ENCODE measurements at places on chromosomes 11 and 22.

DNA sequence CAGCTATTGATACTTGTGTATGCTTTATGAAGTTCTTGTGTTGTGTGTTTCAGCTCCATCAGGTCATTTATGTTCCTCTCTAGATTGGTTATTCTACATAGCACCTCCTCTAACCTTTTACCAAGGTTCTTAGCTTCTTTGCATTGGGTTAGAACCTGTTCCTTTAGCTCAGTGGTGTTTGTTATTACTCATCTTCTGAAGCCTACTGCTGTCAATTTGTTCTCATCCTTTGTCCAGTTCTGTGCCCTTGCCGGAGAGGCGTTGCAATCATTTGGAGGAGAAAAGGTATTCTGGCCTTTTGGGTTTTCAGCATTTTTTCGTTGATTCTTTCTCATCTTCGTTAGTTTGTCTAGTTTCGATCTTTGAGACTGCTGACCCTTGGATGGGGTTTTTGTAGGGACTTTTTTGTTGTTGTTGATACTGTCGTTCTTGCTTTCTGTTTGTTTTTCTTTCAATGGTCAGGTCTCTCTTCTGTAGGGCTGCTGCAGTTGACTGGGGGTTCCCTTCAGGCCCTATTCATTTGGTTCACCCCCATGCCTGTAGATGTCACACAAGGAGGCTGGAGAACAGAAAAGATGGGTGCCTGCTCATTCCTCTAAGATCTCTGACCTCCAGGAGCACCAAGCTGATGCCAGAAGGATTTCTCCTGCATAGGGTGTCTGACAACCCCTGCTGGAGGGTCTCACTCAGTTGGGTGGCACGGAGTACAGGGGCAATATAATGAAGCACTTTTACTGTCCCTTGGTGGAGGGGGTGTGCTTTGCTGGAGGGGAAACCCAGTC is 35.9 kb upstream of the MUC15 start:
- no peak for DNase-seq

GRCh38 chr22:27107824-27108223 is 450.4 kb downstream of the MIAT start:
- peak; percentile 34 for DNase-seq

GRCh38 chr11:5722622-5723021 is 13.6 kb upstream of the OR56B1 start:
- no peak for DNase-seq

GRCh38 chr11:34213366-34213765 is 107.9 kb downstream of the NAT10 start:
- no peak for DNase-seq

DNA sequence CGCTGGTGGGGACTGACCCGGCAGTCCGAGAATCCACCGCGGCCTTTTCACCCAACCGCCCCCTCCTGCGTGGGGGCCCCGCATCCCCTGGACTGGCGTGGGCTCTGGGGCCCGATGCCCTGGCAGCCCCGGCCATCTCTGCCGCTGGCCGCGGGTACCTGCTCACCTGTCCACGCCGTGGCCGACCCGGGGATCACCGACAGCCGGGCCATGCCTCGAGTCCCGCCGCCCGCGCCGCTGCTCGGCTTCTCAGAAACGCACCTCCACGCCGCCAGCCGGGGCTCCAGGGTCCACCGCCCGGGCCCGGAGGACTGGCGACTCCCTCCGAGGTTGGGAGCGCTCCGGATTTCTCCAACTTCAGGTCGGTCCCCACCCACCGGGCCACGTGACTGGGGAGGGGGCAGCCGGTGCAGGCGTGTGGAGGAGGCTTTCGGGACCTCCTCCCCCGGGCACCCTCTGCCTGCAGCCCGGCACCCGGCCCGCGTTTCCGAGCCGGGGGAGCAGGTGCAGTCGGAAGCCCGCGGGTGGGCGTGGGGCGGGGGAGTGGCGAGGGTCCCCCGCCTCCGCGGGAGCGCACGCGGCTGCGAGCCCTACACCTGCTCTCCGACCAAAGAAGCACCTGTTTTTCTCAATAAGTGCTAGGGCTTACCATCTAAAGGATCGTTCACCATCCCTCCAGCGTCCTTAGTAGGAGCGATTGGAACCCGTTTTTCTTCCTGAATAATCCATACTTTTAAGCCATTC is 554 bp upstream of the NRIP3 start:
- DNase-seq = no peak

GRCh38 chr11:134231958-134232659 is 7.6 kb downstream of the VPS26B start:
- DNase-seq = no peak

- DNase-seq = no peak
Observed at GRCh38 chr11:95266751-95267374, 35.9 kb upstream of the SESN3 start.

- DNase-seq = no peak
Observed at GRCh38 chr22:37818409-37819104, 4.6 kb upstream of the GALR3 start.

DNA sequence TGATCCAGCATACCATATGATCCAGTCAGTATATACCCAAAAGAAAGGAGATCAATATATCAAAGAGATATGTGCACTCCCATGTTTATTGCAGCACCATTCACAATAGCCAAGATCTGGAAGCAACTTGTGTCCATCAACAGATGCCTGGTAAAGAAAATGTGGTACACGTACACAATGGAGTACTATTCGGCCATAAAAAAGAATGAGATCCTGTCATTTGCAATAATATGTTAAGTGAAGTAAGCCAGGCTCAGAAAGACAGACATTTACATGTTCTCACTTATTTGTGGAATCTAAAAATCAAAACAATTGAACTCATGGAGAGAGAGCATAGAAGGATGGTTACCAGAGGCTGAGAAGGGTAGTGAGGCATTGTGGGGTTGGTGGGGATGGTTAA is 27.0 kb downstream of the SNU13 start:
- DNase-seq = no peak

DNA sequence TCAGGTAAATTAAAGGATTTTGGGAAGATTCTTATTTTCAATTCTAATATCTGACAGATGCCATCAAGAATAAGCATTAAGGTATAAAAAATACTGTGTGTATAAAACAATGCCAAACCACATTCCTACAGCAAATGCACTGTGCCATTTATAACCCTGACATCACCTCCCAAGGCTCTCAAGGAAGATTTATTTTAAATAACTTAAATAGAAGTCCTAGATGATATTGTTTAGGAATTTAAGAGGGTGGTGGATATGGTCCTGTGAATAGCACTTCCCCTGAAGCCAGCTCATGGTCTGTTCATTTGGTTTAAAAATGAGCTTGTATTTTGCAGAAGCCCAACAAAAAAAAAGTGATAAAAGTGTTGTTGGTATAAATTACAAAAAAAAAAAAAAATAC is 32.1 kb downstream of the PPIL2 start:
- no peak for DNase-seq

GRCh38 chr22:20940186-20940651 is 23.0 kb downstream of the CRKL start:
- DNase-seq = no peak

Measured in anterior cingulate cortex (tissue), 58 donors.